ENCODE measurements at places on chromosomes 5 and 9.
A peak's percentile ranks its signal among the peaks of the same experiment; 100 is the strongest.

DNA sequence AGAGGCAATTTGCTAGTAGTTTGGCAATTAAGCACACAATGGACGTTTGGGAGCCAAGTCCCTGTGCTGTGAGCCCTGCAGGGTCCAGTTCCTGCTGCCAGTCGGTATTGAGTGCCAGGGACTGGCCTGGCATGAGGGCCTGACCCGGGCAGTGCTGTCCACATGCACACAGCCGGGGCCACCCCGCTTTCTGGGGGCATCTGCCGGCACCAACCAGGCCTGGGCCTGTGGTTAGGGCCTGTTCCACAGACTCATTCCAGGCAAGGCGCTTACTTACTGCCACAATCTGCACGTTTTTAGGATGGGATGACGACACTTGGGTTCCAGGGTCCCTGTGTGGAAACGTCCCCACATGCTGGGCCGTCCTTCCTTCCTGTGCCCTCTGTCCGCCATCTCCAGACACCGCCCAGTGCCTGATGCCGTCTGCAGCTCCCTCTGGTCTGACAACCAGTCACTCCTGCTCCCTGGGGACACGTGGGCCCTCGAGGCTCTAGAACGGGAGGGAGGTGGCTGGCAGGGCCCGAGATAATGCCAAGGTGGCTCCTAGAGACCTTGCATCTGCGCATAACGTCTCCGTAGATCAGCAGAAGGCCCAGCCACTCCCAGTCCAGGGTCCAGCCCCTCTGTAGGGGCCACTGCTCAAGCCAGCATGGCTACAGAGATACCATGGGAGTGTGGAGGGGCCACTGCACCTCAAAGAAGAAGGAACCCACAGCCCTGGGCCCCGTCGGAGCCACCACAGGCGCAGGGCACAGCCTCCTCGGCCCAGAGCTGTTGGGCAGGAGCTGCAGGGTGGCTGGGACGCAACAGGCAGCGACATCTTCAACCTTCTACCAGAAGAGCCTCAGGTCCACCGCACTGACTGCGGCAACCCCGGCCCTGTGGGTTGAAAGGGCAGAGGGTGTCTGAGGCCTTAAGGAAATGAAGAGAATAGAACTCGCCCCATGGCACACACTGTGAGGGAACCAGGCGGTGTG lies 24.7 kb downstream of the SLC9A3 start:
- no peak for DNase-seq

GRCh38 chr9:91773156-91773555 lies 176.9 kb downstream of the ROR2 start:
- no peak for DNase-seq

DNA sequence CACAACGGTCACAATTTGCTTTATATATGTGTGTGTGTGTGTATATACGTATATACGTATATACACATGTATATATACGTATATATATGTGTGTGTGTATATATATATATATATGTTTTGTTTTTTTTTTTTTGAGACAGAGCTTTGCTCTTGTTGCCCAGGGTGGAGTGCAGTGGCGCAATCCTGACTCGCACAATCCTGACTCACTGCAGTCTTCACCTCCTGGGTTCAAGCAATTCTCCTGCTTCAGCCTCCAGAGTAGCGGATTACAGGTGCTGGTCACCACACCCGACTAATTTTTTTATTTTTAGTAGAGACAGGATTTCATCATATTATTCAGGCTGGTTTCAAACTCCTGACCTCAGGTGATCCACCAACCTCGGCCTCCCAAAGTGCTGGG lies 3.1 kb downstream of the RNF38 start:
- DNase-seq: no peak

DNA sequence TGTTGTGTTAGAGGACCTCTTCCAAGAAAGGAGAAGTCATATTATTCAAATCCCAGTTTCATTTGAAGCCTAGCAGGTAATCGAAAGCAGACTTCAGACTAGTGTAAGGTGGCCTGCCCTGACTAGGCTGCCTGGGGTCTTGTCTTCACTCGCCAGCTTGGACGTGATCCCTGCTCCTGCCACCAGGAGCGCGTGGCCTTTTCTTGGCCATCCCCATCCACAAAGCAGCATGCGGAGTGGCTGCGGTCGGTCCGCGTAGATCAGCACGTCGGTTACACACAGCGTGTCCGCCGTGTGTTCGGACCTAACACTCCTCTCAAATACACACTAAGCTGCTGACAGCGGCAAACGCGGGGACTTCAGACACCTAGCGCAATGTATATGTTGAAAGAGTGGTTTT lies 37.3 kb downstream of the CFAP77 start:
- DNase-seq: no peak

DNA sequence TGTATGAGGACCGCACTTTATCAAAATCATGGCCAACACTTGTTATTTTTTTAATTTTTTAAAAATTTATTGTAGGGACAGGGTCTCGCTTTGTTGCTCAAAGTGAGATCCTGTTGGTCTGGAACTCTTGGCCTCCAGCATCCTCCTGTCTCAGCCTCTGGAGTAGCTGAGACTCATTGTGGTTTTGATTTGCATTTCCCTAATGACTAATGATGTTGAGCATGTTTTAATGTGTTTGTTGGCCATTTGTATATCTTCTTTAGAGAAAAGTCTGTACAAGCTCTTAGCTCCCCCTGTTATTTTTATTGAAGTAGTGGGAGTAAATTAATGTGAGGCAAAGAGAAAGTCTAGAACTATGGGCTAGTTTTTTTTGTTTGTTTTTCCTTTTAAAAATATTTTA lies 1.6 kb upstream of the RPS6 start:
- no peak for DNase-seq

DNA sequence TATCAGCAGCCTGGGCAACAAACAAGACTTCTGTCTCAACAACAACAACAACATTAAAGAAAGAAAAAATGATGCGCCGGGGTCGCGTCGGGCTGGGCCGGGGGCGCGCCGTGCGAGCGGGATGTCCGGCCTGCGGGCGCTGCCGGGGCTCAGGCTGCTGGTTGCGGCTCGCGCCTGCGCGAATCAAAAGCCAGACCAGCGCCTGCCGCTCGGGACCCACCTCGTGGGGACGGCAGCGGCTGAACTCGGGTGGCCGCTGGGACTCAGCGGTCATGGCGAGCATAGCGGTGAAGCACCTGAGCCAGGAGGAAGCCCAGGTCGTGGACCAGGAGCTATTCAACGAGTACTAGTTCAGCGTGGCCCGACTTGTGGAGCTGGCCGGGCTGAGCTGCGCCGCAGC lies 11.9 kb upstream of the NHP2 start:
- DNase-seq: no peak

DNA sequence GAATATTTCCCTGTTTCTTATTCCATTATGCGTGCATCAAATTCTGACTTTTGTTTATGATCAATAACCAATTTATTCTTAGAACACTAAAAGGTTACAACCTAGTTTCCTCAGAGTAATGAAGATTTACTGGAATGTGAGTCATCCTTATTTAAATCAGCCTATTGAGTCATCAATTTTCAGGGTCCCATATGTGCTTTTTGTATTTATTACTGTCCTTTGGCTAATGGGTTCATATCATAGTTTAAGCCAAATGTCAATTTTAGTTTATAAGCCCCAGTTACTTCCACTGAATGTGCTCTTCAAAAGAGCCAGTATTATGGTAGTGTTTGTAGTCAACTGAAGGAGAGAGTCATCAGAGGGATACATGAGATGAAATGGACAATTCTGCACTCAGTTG lies 359.2 kb downstream of the PRR16 start:
- DNase-seq: no peak

GRCh38 chr5:172493906-172494305 lies 39.6 kb upstream of the SH3PXD2B start:
- DNase-seq: no peak

- peak; percentile 57 for DNase-seq
These were observed 43.0 kb downstream of the STRBP start for GRCh38 chr9:123225374-123225813.

GRCh38 chr9:38022203-38022895 lies 46.7 kb downstream of the SHB start:
- no peak for DNase-seq
